ENCODE measurements at places on chromosomes 16 and 17.

DNA sequence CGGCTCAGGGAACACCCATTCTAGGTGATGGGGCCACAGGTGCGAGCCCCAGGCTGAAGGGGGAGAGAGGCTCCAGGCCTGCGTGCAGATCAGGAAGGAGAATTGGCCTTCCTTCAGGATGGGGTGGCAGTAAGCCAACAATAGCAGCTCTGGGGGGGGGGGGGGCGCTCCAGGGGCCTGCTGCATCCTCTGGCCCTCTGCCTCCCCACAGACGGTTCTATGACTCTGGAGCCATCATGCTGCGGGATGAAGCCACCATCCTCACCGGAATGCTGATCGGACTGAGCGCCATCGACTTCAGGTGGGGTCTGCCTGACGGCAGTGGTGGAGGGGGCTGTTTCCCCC is 6.1 kb downstream of the RUNDC3A start:
- DNase-seq: no peak

DNA sequence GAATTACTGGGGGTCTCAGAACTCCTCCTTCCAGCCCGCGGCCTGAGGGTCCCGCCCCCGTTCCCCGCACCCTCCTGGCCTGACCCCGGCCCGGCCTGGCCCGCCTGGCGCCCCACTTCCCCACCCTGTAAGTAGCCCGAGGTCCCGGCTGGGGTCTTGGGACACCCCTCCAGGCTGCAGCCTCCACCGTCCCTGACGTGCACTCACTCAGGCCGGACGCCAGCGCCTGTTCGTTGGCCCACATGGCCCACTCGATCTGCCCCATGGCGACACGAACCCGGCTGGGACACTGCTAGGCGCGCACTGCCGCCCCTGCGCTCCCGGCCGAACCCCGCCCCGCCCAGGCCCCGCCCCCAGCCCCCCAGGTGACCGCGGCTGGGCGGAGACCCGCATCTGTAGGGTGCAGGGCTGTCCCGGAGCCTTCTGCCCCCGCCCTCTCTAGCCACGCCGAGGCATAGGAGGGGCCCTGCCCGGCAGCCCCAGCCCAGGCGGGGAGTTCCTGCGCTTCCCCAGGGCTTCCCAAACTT is at the start of gene CYBA:
Gene CYBA, minus strand, starts transcription at position 305 of the 527 bp plus-strand sequence. Its CDS starts 40 bp downstream, at position 265.
- peak; percentile 81 for DNase-seq

- no peak for DNase-seq
Observed at GRCh38 chr17:28488533-28489276, 15.3 kb downstream of the SLC13A2 start.

GRCh38 chr16:66521951-66522771 is 27.8 kb downstream of the TK2 start:
- peak; percentile 92 for DNase-seq

GRCh38 chr16:46577988-46578579 is 43.1 kb downstream of the SHCBP1 start:
- DNase-seq: no peak

DNA sequence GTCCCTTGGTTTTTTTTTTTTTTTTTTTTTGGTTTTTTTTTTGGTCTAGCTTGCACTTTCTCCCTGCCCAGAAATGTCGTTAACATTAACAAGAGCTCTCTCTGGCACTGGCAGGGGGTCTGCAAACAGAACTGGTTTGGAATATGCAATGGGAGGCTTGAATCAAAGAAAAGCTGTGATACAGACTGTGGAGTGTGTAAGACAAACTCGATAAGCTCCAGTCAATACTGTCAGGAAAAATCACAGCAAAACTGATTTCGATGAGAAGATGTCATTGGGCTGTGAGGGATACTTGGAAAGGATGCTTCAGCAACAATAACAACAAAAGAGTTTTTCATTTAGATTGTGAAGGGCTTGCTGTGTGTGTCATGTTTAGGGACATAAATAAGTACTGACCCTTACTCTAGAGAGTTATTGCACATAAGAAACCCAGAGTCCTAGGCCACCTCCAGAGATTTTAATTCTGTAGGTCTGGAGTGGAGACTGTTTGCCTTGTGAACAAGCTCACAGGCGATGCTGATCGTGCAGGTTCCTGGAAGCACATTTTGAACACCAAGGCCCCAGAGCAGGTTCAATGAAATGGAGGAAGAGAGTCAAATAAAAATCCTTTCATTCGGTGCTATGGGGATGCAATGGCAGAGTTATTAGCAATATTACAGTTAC is 470.7 kb upstream of the RBFOX1 start:
- DNase-seq: no peak

GRCh38 chr17:38597375-38597774 is 8.4 kb downstream of the SRCIN1 start:
- no peak for DNase-seq

DNA sequence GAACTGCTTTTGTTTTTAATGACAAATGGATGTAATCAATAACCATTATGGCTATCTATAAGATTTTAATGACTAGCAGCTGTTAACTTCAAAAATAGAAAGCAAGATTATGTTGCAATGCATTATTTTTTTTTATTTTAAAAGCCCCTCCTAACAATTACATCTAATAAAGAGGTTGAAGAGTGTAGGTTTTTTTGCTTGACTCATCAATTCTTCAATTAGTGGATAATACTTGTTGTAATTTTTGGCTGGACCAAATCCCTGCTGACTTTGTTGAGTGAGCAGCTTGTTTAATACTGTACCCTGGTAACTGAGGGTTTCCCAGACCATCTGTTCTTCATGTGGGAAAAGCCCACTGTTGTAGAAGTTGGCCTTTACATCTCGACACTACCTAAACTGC is 24.2 kb downstream of the KRT25 start:
- DNase-seq: no peak

GRCh38 chr17:72887322-72887721 is 205.2 kb downstream of the SLC39A11 start:
- DNase-seq: no peak

DNA sequence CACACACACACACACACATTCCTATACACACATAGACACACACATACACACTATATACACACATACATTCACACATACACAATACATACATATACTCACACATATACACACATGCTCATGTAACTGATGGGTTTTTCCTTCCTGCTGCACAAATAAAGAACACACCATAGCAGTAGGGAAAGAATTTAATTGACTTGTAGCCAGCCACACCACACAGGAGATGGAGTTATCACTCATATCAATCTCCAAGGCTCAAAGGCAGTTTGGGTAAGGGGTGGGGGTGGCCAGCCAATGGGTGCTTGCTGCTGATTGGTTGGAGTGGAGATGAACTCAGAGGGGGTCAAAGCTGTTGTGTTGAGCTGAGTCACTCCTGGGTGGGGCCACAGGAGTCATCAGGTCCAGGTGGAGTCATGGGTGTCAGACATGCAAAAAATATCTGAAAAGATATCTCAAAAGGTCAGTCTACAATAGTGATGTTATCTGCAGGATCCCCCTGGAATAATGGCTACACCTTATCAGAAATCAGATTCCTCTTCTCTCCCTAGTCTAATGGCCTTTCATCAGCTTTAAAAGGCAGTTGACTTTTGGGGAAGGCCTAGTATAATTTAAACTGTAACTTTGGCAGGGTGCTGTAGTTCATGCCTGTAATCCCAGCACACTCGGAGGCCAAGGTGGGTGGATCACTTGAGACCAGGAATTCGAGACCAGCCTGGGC is 46.1 kb downstream of the WSB1 start:
- peak; percentile 48 for DNase-seq

GRCh38 chr17:13387952-13388351 is 213.8 kb downstream of the HS3ST3A1 start:
- no peak for DNase-seq

DNA sequence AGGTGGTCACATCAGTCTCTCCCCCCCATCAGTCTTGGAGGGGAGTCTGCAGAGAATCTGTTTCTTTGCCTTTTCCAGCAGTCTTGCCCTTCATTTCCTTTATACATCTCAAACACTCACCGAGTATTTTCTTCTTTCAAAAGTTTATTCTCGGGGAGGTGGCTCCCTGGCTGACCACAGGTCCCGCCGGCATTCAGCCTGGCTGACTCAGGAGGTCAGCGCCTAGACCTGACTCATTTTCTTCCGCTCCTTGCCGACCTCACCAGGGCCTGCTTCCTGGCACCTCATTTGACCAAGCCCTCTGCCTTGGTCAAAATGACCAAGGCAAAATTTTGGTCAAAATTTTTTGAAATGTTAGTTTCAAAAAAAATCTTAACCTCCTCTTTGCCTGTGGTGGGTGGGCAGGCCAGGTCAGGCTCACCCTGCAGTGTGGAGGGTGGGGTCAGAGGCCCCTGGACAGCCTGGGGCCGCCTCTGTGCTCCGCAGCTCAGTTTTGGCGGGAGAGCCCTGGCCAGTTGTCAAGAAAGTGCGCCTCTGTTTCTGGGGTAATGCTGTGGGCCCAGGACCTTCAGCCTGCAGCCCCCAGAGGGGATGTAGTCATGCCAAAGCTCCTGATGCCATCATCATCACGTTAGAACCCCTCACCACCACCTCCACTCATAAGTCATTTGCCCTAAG is 165.6 kb downstream of the SPECC1 start:
- DNase-seq: no peak
